ENCODE measurements at places on chromosomes 13 and 19.

- DNase-seq = no peak
These were observed 62.2 kb downstream of the KCNRG start for GRCh38 chr13:50077431-50077830.

GRCh38 chr19:53908935-53909415 is at the start of gene CACNG7:
TSS of gene CACNG7 (plus strand) at chr19:53909278. CDS start at chr19:53912832, 3,554 bp downstream.
- no peak for DNase-seq

- peak; percentile 65 for DNase-seq
These were observed 526.6 kb downstream of the KLF12 start for GRCh38 chr13:73607489-73608156.

DNA sequence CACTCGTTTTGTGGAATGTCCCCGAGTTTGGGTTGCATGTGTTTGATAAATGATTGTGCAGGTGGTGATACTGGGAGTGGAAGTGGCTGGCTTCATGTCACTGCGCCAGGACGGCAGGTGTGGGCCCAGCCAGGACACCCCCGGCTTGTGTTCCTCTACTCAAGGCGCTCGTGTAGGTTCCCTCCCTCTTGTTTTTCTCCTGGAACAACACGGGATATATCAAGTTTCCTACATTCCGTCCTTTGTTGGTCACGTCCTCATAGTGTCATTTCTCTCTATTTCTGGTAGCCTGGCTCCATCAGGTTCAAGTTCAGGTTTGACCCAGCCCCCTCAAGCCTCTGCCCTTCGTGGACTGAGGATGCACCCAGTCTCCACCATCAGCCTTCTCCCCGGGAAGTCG is 16.3 kb downstream of the IL17D start:
- no peak for DNase-seq

GRCh38 chr13:42405665-42406390 is 133.9 kb downstream of the AKAP11 start:
- no peak for DNase-seq

GRCh38 chr13:35818633-35819067 is 312.5 kb downstream of the DCLK1 start:
- peak; percentile 3 for DNase-seq

- no peak for DNase-seq
These were observed 15.8 kb downstream of the PRODH2 start for GRCh38 chr19:35796645-35797542.

GRCh38 chr13:48334534-48335127 is 31.1 kb downstream of the RB1 start:
- DNase-seq = peak; percentile 9

GRCh38 chr19:18418483-18419194 is 559 bp upstream of the SSBP4 start:
- no peak for DNase-seq

GRCh38 chr19:4375164-4376027 is 25.0 kb downstream of the SH3GL1 start:
- no peak for DNase-seq
